ENCODE measurements at places on chromosomes 6 and 20. TPM values are rescaled to one million over a fixed set of nuclear protein-coding genes. Genes with fewer than 3 reads are reported as not detected.
A peak's percentile ranks its signal among the peaks of the same experiment; 100 is the strongest.

DNA sequence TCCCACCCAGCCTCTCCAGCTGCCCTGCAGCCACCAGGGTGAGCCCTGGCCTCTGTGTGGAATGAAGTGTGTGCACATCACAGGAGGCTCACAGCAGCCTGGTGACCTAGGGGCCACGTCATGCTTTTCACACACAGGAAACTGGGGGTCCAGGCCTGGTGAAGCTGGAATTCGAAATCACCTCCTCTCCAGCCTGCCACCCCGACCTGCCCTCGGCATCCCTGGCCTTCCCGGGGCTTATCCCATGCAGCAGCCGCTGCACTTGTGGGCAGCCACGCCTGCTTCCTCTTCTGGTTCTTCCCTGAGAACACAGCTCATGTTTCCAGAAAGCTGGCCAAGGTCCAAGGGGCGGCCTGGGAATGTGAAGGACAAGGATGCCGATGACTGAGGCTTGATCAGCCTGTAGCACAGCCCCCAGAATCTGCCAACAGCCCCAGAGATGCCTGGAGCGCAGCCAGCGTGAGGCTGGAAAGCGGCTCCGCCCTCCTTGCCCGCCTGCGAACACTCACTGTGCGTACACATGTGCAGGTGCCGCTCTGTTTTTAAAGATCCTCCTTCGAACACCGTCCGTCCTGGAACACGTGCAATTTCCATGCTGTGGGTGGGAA, 4.2 kb upstream of the NTSR1 start:
- DNase-seq, result peak; percentile 94
- H3K36me3 ChIP-seq, result no peaks in the 10 kb centered on the region
- H3K27me3 ChIP-seq, result no peaks in the 10 kb centered on the region
- no peaks in the 10 kb centered on the region for H3K4me1 ChIP-seq
- H3K4me3 ChIP-seq, result no peak overlapping the region
- no peak overlapping the region for H3K27ac ChIP-seq

SLC2A10 gene
- total RNA-seq, result 12.2 TPM

GRCh38 chr6:89122625-89123024, 4.8 kb upstream of the SRSF12 start:
- H3K4me1 ChIP-seq, result no peaks in the 10 kb centered on the region
- H3K4me3 ChIP-seq, result no peak overlapping the region
- H3K36me3 ChIP-seq, result no peaks in the 10 kb centered on the region
- DNase-seq, result no peak
- no peak overlapping the region for H3K27ac ChIP-seq
- H3K27me3 ChIP-seq, result no peaks in the 10 kb centered on the region

DNA sequence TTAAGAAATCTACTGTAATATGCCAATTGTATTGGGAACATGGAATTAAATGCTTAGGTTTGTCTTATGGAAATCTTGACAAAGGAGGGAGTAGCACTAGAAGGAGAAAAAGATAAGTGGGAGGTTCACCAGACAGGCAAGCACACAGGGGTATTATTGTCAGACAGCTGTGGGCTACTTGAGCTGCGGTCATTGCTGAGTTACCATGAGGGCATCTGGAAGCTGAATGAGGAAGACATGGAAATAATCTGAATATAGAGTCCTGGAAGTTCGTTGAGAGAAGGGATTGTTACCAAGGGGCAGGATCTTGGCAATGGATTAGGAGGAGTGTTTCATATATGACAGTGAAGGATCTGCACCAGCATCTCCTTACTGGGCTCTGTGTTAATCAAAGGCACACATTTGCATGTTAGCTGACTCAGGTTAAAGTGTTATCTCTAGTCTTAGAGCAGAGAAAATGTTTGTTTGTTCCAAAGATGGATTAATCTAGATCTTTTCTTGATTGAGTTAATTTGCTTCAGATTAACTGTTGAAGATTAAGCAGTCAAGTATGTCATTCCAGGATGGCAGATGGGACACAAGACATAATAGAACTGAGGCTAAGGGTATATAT, 53.0 kb upstream of the SUPT3H start:
- no peaks in the 10 kb centered on the region for H3K4me1 ChIP-seq
- no peak overlapping the region for H3K4me3 ChIP-seq
- no peak for DNase-seq
- no peak overlapping the region for H3K27ac ChIP-seq
- no peaks in the 10 kb centered on the region for H3K36me3 ChIP-seq

GRCh38 chr20:18705910-18706309, 107.7 kb upstream of the SCP2D1 start:
- no peak overlapping the region for H3K4me3 ChIP-seq
- H3K36me3 ChIP-seq, result no peaks in the 10 kb centered on the region
- DNase-seq, result no peak
- no peak overlapping the region for H3K27ac ChIP-seq
- no peaks in the 10 kb centered on the region for H3K27me3 ChIP-seq

TMEM30A gene
- total RNA-seq, result 53.8 TPM

DNA sequence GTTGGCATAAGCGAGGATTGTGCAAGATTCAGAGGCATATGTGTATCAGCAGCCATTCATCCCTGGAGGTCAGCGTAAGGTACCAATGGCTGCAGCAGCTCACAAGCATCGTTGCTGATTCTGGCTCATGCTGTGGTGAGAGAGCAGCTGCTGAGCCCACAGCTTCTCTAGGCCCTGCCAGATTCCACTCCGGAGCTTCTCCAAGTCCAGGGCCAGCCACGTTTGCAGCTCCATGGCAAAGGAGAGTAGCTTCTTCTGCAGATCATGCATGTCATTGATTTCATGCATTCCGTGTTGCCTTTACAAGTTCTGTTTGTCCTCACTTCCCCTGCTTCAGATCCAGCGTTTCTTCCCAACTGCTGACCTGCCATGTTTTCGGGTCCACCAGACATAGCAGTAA, 474.8 kb upstream of the ID4 start:
- no peak for DNase-seq
- no peaks in the 10 kb centered on the region for H3K4me1 ChIP-seq
- no peaks in the 10 kb centered on the region for H3K27me3 ChIP-seq
- H3K36me3 ChIP-seq, result no peaks in the 10 kb centered on the region

HLA-A gene
- total RNA-seq, result 504 TPM

- no peaks in the 10 kb centered on the region for H3K27me3 ChIP-seq
- H3K4me1 ChIP-seq, result no peaks in the 10 kb centered on the region
- H3K27ac ChIP-seq, result no peak overlapping the region
- H3K36me3 ChIP-seq, result no peaks in the 10 kb centered on the region
Measured at GRCh38 chr20:34473262-34473883, 42.8 kb upstream of the DYNLRB1 start.

ARFGAP1 gene
- total RNA-seq, result 126 TPM

OPRL1 gene
- 7.7 TPM for total RNA-seq

- peaks cover 10% of the 10 kb centered on the region for H3K4me1 ChIP-seq
- DNase-seq, result peak; percentile 81
- no peaks in the 10 kb centered on the region for H3K27me3 ChIP-seq
Measured at GRCh38 chr6:34414999-34415858, 10.6 kb downstream of the RPS10 start.

- H3K27me3 ChIP-seq, result no peaks in the 10 kb centered on the region
- H3K27ac ChIP-seq, result no peak overlapping the region
- DNase-seq, result no peak
- no peaks in the 10 kb centered on the region for H3K4me1 ChIP-seq
Measured at GRCh38 chr6:137271245-137272183, 52.3 kb upstream of the IFNGR1 start.

RCAN2 gene
- 7.1 TPM for total RNA-seq

GRCh38 chr20:63702036-63702665, 5.6 kb downstream of the ARFRP1 start:
- no peak overlapping the region for H3K27ac ChIP-seq
- DNase-seq, result no peak
- H3K36me3 ChIP-seq, result no peaks in the 10 kb centered on the region
- peaks cover 29% of the 10 kb centered on the region for H3K4me1 ChIP-seq

GRCh38 chr6:33206864-33207551, 1.3 kb upstream of the RING1 start:
- peaks cover 30% of the 10 kb centered on the region for H3K4me1 ChIP-seq
- peak overlapping the region; percentile 97 for H3K27ac ChIP-seq
- no peak for DNase-seq
- no peaks in the 10 kb centered on the region for H3K27me3 ChIP-seq
- no peaks in the 10 kb centered on the region for H3K36me3 ChIP-seq
- no peak overlapping the region for H3K4me3 ChIP-seq

UNC5CL gene
- total RNA-seq, result 3.2 TPM

DNA sequence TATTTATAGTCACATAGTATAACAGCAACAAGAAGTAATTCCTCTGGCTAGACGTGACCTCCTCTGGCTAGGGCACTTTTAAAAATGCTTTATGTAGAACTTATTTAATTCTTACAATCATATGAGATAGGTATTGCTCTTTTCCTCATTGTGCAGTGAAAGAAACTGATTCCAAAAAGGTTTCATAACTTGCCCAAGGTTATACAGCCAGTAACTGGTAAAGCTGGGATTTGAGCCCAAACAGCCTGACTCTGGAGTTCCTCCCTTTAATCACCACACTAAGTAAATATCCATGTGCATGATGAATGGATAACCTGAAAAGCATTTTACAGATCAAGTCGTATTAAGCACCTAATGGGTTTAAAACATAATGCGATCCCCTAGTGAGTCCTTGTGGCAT, 214.6 kb downstream of the PRL start:
- H3K4me3 ChIP-seq, result no peak overlapping the region
- H3K27me3 ChIP-seq, result no peaks in the 10 kb centered on the region
- no peak overlapping the region for H3K27ac ChIP-seq
- DNase-seq, result no peak
- H3K4me1 ChIP-seq, result no peaks in the 10 kb centered on the region

FAM50B gene
- 38.6 TPM for total RNA-seq

DNA sequence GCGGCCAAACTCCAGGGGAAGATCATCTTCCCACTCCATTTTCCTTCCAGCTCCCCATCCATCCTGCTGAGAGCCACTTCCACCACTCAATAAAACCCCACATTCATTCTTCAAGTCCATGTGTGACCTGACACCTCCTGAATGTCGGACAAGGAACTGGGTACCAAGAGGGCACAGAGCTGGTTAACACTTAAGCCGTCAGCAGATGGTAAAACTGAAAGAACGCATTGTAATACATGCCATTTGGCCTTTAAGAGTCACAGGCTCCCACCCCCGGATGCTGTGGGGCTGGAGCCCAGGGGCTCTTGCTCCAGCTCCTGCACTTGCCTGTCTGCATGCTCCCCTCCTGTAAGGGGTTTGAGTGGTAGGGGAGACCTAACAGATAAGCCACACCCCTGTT, 753.9 kb downstream of the COL12A1 start:
- H3K4me1 ChIP-seq, result no peaks in the 10 kb centered on the region
- no peaks in the 10 kb centered on the region for H3K36me3 ChIP-seq
- no peak for DNase-seq
- no peaks in the 10 kb centered on the region for H3K27me3 ChIP-seq
- no peak overlapping the region for H3K4me3 ChIP-seq

GRCh38 chr6:19303383-19303782, 533.8 kb upstream of the ID4 start:
- H3K36me3 ChIP-seq, result no peaks in the 10 kb centered on the region
- DNase-seq, result no peak
- no peaks in the 10 kb centered on the region for H3K27me3 ChIP-seq
- H3K4me1 ChIP-seq, result no peaks in the 10 kb centered on the region
- H3K4me3 ChIP-seq, result no peak overlapping the region
- H3K27ac ChIP-seq, result no peak overlapping the region

DNA sequence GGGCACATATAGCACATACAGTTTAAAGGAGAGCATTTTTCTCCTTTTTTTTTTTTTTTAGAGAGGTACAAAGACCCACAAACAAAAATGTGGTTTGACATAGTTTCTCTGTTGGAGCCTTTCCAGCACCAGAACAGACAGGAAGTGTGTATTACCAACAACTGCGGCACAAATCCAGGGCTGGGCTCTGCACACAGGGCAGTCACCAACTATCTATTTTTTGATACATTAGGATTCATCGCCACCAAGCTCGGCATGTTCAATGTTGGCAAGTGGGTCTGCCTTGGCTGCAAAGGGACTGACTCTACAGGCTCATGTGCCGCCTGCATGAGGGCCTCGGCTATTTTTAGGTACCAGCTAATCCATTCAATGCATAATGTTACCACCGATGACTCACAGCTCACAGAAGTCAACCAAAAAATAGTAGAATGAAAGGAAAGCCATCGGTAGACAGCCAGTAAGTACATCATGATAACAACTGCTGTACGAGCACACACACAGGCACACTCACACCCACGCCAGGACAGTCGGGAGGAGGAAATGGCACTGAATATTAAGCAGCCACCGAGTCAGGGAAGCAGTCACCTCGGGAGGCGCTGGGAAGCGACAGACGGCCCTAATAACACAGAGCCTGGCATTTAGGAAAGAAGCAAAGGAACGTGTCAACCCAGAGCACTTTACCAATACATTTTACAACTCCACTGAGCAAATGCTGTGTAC, 81.6 kb downstream of the GMPR start:
- H3K4me1 ChIP-seq, result peaks cover 54% of the 10 kb centered on the region
- H3K4me3 ChIP-seq, result no peak overlapping the region
- H3K36me3 ChIP-seq, result no peaks in the 10 kb centered on the region
- peak overlapping the region; percentile 85 for H3K27ac ChIP-seq

DNA sequence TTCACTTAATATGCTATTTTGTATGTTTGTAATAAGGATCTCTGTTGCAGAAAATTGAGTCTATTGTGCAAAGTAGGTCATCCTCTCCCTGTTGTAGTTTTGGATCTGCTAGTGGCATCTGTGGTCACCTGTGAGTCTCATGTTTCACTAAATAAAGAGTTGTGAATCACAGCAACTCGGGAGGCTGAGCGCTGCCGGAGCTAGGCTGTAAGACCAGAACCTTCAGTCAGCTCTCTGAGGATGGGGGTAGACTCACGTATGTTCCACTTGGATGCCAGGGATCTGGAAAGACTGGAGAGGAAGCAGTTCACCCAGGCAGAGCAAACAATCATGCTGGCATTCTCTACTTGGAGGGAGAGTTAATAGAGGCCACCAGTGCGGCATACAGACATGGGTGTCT, 187.3 kb upstream of the FOXA2 start:
- no peak overlapping the region for H3K27ac ChIP-seq
- no peak overlapping the region for H3K4me3 ChIP-seq
- no peak for DNase-seq
- no peaks in the 10 kb centered on the region for H3K4me1 ChIP-seq
- no peaks in the 10 kb centered on the region for H3K36me3 ChIP-seq

ENPP4 gene
- 23.1 TPM for total RNA-seq

TUBB2B gene
- total RNA-seq, result 1.6 TPM

GRCh38 chr6:142356201-142356883, 54.5 kb downstream of the ADGRG6 start:
- no peaks in the 10 kb centered on the region for H3K4me1 ChIP-seq
- H3K36me3 ChIP-seq, result no peaks in the 10 kb centered on the region
- DNase-seq, result no peak
- no peak overlapping the region for H3K27ac ChIP-seq
- no peak overlapping the region for H3K4me3 ChIP-seq

DNA sequence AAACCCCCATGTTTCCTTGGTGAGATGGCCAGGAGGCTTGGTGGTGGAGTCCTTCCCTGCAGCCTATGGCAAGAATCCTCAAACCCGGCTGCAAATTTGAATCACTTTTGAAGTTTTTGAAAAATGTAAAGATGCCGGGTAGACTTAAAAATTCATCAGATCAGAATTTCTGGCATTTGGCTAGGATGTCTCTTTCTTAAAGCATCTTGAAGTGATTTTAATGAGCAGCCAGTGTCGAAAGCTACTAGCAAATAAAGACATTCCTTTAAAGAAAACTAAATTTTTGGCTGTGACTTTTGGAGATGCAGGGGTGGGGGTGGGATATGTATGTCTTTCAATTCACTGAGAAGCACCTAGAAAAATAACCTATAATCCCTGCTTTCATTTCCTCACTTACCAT, 25.6 kb upstream of the NOX3 start:
- no peaks in the 10 kb centered on the region for H3K27me3 ChIP-seq
- H3K4me1 ChIP-seq, result no peaks in the 10 kb centered on the region
- H3K4me3 ChIP-seq, result no peak overlapping the region
- H3K27ac ChIP-seq, result no peak overlapping the region
- H3K36me3 ChIP-seq, result no peaks in the 10 kb centered on the region
- no peak for DNase-seq

Measured in testis (tissue), 5 donors.